ENCODE measurements at places on chromosomes 4 and X.

GRCh38 chr4:126028876-126029275, 714.1 kb downstream of the FAT4 start:
- DNase-seq: no peak

- DNase-seq: no peak
Observed at GRCh38 chr4:165667969-165668368, 205.1 kb upstream of the TLL1 start.

DNA sequence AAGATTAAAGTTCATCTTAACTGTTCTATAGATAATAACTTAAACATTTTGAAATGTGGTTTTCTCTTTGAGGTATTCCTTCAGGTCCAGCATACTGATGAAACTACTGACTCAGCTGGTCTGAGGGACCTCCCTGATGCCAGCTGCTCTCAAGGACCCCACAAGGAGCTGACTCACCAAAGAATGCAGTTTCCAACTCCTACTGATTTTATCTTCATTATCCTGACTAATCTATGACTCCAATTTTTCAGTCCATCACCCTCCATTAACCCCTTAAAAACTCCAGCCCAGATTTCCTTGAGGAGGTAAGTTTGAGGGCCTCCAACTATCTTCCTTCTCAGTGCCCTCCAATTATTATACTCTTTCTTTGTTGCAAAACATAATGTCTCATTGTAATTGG, 1.4 kb upstream of the UGT2B4 start:
- DNase-seq: no peak

- peak; percentile 38 for DNase-seq
Observed at GRCh38 chr4:145511913-145512522, 30.4 kb downstream of the SMAD1 start.

DNA sequence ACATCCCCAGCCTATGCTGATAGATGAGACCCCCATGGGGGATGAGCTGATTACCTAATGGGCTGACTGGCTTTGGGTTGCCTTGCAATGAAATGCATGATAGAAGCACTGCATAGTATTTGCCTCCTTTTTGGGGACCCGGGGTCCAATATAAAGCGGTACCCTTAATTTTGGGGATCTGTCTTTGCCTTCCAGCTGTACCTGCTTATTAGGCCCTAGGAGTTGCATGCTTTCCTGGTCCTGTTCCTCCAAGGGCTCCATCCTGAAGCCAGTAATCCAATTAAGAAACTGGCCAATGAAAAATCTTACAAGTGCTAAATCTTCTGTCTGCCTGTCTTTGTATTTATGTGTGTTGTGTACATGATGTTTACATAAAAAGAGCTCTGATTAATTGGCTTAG, 791.6 kb downstream of the TRIML1 start:
- no peak for DNase-seq

DNA sequence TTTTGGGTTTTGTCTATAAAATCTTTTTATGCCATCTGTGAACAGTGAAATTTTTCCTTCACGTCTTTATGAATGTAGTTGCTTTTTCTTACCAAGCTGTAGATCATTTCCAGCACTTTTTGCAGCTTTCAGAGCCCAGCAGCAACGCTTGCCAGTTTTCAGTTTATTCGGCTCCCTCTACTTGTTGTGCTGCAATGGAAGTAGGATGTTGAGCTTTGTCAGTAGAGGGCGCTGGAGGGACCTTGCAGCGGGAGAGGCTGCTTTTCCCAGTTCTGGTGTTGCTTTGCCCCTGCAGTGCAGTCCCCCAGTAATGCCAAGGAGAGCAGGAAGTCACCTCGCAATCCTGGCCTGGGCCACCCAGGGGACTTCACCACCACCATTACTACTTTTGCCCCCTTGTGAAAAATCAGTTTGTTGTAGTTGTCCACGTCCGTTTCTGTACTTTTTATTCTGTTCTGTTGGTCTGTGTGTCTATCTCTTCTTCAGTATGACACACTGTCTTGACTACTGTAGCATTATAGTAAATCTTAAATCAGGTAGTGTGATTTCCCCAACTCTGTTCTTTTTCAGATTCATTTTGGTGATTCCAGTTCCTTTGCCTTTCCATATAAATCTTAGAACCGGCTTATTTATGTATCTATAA, 21.8 kb downstream of the CMC4 start:
- DNase-seq: peak; percentile 58
